Nephron progenitor cell (in vitro differentiated cells): ENCODE measurements at places on chromosomes 13 and 19.

DNA sequence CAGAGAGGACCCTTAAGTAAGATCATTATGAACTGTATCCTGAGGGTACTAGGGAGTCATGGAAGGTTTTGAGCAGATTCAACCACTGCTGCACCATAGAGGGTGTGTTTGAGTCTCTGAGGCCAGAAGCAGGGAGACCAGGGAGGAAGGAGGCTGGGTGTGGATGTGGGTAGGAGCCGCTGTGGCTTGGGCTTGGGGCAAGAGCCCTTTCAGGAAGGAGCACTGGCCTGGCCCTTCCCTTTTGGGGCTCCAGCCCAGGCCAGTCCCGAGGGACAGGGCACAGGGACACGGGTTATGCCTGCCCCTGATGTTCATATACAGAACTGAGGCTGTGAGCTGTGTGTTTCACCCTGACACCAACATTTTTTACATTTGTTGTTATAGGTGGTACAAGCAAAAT is 7.2 kb downstream of the CIC start:
- no peak overlapping the region for H3K4me3 ChIP-seq
- H3K4me1 ChIP-seq: peaks cover 31% of the 10 kb centered on the region
- DNase-seq: no peak

DNA sequence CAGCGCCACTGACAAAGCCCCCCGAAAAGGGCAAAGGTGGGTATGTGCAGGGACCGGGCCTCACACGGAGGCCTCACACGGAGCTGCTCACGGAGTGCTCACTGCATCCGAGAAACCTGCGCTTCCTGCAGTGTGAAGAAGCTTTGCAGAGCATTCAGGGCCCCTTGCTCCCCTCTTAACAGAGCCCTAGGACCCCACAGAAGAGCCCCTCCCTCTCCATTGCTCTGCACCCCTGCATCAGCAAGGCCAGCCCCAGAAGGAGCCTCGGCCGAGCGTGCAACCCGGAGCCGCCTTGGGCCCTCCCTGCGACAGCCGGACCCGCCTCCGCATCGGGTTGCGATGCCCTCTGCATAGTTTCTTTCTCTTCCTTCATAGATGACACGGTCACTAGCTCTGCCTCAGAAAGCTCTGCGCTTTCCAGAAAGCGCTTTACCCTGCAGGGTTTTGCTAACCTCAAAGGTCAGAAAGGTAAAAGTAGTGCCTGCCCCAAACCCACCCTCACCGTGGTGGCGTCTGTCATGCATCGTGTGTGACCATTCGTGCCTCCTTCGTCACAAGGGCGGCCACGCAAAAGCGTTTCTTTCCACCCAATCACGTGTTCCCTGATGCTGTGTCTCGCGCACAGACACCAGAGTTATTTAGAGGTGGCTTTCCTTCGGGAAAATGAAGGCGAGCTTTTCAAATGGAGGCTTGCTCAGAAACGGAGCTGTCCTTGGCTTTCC is 15.7 kb upstream of the F7 start:
- H3K4me3 ChIP-seq: peak overlapping the region; percentile 28
- H3K36me3 ChIP-seq: peaks cover 5% of the 10 kb centered on the region
- peak; percentile 44 for DNase-seq
- H3K4me1 ChIP-seq: peaks cover 35% of the 10 kb centered on the region
- no peak overlapping the region for H3K27ac ChIP-seq

- no peak overlapping the region for H3K4me3 ChIP-seq
- DNase-seq: no peak
- no peak overlapping the region for H3K27ac ChIP-seq
- peaks cover 7% of the 10 kb centered on the region for H3K4me1 ChIP-seq
- H3K36me3 ChIP-seq: no peaks in the 10 kb centered on the region
- H3K27me3 ChIP-seq: peaks cover 4% of the 10 kb centered on the region
Measured at GRCh38 chr19:1896508-1896907, 8.7 kb upstream of the ADAT3 start.

GRCh38 chr19:2488942-2489731 is 13.2 kb downstream of the GADD45B start:
- peak overlapping the region; percentile 72 for H3K4me3 ChIP-seq
- H3K27ac ChIP-seq: no peak overlapping the region
- peaks cover 20% of the 10 kb centered on the region for H3K4me1 ChIP-seq
- peaks cover 67% of the 10 kb centered on the region for H3K27me3 ChIP-seq
- H3K36me3 ChIP-seq: no peaks in the 10 kb centered on the region
- peak; percentile 70 for DNase-seq

DNA sequence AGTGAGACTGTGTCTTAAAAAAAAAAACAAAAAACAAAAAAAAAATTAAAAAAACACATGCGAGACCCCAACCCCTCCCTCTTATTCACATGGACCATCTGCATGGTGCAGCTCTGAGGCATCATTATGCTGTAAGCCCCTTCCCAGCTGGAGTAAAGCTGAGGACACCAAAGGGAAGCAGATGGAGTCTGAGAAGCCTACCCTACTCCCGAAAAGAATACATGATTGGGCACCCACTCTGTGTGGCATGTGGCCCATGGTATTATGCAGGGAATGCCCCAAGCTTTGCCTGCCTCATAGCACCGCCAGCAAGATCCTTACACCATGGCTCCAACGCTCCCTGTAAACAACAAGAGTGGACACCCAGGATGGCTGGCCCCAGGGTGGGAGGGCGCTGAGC is 4.7 kb downstream of the PTH2 start:
- no peak for DNase-seq
- no peak overlapping the region for H3K4me3 ChIP-seq
- no peak overlapping the region for H3K27ac ChIP-seq
- H3K36me3 ChIP-seq: no peaks in the 10 kb centered on the region

DNA sequence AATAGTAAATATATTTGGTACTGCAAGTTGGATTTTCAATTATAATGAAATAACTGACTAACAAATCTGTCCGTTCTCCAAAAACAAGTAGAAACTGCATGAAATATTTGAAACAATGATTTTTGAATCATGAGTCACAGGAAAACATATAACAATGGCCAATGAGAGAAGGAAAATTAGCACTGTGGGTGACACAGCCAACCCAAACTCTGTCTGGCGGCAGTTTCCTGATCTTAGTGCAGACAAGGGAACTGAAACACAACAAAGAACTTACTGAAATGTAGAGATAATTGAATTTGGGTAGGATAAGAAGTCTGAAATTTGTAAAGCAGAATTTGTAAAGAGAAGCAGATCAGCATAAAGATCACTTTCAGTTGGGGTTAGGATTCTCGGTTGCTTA is 2743.3 kb upstream of the PCDH20 start:
- H3K36me3 ChIP-seq: no peaks in the 10 kb centered on the region
- H3K27me3 ChIP-seq: peaks cover 5% of the 10 kb centered on the region
- H3K27ac ChIP-seq: no peak overlapping the region

GRCh38 chr13:92804346-92804745 is 422.3 kb upstream of the GPC6 start:
- DNase-seq: no peak
- no peaks in the 10 kb centered on the region for H3K36me3 ChIP-seq
- no peak overlapping the region for H3K27ac ChIP-seq
- H3K4me1 ChIP-seq: no peaks in the 10 kb centered on the region
- no peak overlapping the region for H3K4me3 ChIP-seq

DNA sequence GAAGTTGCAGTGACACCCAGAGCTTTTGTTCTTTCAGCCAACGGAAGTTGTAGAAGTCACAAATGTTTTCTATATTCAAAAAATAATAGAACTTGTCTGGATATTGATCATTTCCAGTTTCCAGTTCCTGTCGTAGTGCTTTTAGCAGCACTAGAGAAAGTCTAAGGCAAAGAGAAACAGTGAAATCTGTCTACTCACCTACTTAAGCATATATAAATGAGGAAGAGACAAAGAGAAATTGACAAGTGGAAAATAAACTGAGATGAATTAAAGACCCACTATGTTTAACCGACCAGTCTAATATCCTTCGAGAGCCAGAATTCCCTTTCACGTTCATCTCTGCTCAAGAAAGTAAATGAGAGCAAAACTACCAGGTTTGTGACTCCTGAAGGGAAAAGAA is 36.7 kb downstream of the DACH1 start:
- no peak for DNase-seq
- H3K27ac ChIP-seq: peak overlapping the region; percentile 99
- no peaks in the 10 kb centered on the region for H3K27me3 ChIP-seq

DNA sequence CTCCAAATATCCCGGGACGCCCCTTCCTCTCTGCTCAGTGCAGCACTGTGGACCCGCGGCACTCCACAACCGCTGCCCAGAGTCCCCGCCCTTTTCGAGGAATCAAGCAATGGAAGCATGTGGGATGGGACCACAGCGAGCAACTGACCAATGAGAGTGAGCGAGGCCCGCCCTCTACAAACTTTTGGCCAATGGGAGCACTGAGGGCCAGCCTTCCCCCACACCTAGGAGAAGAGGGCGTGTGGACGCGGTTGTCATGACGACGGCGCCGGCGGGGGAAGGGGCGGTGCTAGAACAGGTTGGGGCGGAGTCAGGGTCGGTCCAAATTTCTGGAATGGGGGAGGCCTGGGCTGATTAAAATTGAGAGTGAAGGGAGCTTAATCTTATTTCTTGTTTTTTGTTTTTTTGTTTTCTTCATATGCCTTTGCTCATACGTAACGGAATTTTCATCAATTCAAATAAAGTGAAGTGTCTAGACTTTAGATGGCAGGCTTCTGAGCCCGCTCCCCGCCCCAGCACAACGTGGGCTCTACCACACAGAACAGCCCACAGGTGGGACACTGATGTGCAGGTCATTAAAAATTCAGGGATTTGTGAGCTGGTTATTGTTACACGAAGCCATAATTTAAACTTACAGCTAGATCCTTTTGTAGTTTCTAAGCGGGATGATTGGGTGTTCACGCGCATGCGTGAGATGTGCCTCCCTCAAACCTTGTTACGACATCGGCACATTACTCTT is at the start of gene DNAAF3:
Gene DNAAF3 (minus strand): TSS at position 84 of the 739 bp plus-strand sequence. CDS start 200 bp downstream, outside the sequence.
- peak; percentile 98 for DNase-seq
- H3K27ac ChIP-seq: peak within 1 kb of the TSS; percentile 98
- peaks cover 8% of the 10 kb centered on the region for H3K4me1 ChIP-seq
- no peaks in the 10 kb centered on the region for H3K36me3 ChIP-seq
- H3K4me3 ChIP-seq: peak within 1 kb of the TSS; percentile 90
- peaks cover 73% of the 10 kb centered on the region for H3K27me3 ChIP-seq

DNA sequence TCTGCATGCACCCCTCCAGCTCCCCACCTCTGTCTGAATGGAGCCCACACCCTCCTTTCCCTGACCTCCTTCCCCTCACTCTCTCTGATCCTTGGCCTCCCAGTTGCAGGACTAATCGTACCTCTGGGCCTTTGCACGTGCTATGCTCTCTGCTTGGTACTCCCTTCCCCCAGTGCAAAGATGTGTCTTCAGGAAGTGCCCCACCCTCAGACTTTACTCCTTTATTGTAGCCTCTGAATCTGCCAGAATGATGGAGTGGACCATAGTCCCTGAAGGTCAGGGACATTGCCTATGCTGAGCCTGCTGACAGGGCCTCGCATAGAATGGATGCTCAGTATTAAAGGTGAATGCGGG is 1.3 kb upstream of the JUND start:
- H3K36me3 ChIP-seq: peaks cover 21% of the 10 kb centered on the region
- H3K27ac ChIP-seq: peak overlapping the region; percentile 99
- H3K27me3 ChIP-seq: no peaks in the 10 kb centered on the region
- DNase-seq: no peak
- peaks cover 60% of the 10 kb centered on the region for H3K4me1 ChIP-seq

DNA sequence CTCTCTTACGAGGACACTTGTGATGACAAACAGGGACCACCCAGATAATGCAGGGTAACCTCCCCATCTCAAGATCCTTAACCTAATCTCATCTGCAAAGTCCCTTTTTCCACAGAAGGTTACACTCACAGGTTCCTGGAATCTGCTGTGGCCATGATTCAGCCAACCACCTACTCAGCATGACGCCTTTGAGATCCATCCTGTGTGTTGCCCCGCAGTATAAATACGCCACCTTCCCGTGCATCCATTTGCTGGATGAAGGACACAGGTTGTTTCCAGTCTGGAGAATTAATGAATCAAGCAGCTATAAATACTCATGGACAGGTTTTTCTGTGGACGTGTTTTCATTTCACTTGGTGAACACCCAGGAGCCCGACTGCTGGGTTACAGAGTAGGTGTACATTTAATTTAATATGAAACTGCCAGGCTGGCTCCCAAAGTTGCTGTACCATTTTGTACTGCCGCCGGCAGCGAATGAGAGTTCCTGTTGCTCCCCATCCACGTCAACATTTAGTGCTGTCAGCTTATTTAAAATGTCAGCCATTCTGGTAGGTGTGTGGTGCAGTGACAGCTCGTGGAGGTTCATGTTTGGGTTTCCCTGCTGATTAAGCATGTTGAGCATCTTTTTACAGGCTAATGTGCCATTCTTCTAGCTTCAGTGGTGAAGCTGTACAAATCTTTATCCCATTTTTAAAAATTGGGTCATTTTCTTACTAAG is 40.2 kb downstream of the ELL start:
- H3K4me1 ChIP-seq: peaks cover 62% of the 10 kb centered on the region
- H3K27ac ChIP-seq: no peak overlapping the region
- H3K27me3 ChIP-seq: peaks cover 5% of the 10 kb centered on the region
- no peak for DNase-seq
- H3K4me3 ChIP-seq: no peak overlapping the region
- H3K36me3 ChIP-seq: peaks cover 6% of the 10 kb centered on the region
